ENCODE measurements at places on chromosomes 5 and 9.

DNA sequence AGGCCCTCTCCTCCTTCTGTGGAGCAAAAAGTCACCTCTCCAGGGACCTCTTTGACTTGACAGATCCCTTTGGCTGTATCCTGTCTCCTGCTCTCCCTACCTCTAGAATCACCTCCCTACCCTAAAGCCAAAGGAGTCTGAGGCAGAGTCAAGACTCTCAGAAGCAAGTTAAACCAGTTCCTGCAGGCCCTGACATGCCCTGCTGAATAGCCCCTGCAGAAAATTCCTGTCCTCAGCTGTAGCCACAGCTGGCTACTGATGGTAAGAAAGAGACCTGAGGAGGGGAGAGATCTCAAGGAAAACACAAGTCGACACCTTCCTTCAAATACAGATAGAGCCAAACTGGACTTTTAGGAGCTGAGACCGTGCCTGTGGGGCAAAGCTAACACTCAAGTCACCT, 23.7 kb upstream of the UBAP2 start:
- no peak for DNase-seq

GRCh38 chr5:86442036-86442745, 175.6 kb upstream of the COX7C start:
- no peak for DNase-seq

DNA sequence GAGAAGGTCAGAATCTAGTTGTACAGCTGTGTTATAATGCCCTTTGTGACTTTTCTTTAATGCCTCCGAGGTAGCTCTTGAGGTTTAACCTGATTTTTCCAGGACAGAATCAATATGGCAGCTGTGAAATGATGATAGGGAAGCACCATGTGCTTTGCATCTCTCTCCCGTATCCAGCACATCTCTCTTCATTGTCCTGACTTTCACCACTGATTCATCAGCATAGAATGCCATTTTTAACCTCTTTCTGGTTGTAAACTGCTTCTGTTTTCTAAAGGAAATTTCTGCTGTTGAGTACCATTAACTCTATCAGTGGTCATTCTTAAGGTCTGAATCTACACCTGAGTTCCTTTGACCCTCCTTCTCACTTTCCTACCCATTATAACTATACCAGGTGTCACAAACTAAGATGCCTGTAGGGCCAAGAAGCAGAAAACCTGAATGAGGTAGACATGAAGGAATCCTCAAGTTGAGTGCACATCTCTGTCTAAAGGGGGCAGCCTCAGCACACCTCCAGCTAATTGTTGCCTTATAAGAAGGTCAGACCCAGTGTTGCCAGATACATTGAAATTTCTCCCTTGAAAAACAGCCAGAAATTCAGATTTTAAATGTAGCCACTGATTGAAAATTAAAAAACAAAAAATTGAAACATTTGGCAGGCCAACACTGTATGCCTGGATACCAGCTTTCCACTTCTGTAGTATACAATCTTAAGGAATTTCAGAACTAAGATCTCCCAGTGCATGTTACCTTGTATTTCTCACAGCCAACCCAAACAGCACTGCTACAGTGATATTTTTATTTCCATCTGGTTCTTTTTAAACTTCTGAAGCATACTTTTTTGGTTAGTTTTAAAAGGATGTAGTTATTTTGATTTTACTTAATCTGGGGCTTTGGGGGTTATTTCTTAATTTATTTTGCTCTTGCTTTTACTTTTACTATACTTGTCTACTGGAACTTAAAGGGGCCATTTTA, 35.8 kb upstream of the TLX3 start:
- no peak for DNase-seq

- DNase-seq, result no peak
These were observed 8.5 kb downstream of the EGFL7 start for GRCh38 chr9:136671254-136671614.

DNA sequence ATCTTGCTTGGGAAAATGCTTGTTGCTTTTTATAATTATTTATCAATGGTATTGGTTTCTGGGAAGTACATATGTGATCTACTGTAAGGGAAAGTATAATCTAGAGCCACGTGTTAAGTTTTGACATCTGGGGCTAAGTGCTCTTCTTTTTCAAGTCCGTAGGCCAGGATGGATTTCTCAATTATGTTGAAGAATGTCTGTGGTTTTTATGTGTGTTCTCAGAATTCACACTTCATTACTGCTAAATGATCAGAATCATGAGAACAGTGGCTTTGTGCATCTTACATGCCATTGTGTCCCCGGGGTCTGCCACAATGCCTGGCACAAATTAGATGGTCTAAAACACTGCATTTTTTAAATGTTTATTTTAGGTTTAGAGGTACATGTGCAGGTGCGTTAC, 14.5 kb upstream of the AUH start:
- peak; percentile 87 for DNase-seq

GRCh38 chr5:76439929-76440328, 36.8 kb downstream of the IQGAP2 start:
- no peak for DNase-seq

- no peak for DNase-seq
These were observed 13.3 kb upstream of the NKD2 start for GRCh38 chr5:995318-995717.

GRCh38 chr5:113234546-113234945, 200.2 kb downstream of the TSSK1B start:
- DNase-seq, result no peak

- DNase-seq, result no peak
These were observed 244.2 kb downstream of the FOXD4L6 start for GRCh38 chr9:40884072-40884901.

- DNase-seq, result no peak
These were observed 17.9 kb upstream of the ZNF474 start for GRCh38 chr5:122111460-122111859.

- DNase-seq, result no peak
These were observed 286.5 kb downstream of the KCTD16 start for GRCh38 chr5:144457160-144457559.

DNA sequence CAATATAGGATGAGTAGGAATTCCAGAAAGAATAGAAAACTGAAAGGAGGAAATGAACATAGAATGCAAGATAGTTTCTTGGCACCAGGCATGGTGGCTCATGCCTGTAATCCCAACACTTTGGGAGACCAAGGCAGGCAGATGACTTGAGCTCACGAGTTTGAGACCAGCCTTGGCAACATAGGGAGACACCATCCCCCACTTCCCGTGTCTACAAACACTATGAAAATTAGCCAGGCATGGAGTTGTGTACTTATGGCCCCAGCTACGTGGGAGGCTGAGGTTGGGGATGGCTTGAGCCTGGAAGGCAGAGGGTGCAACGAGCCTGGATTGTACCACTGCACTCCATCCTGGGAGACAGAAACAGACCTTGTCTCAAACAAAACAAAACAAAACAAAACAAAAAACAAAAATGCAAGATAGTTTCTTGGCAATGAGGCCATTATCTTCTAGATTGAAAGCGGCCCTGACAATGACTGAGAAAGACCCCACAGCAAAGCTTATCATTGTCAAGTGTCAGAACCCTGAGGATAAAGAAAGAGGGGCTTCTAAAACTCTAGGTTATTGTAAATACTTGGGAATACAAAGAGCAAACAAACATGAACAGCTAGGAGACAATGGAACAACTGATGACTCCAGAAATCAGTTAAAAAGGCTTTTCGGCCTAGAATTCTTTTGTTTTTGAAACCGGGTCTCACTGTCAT, 9.2 kb downstream of the SQSTM1 start:
- DNase-seq, result no peak

DNA sequence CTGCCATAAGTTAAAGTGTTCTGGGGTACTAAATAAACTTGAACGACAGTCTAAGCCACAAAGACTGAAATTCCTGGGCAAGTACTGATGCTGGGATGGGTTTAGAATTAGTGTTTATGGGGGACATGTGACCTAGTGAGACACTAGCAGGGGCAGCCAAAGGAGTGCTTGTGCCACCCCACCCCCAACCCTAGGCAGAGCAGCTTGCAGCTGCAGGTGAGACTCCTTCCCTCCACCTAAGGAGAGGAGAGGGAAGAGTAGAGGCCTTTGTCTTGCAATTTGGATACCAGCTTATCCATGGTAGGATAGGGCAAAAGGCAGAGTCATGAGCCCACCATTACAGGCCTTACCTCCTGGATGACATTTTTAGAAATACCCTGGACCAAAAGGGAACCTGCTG, 28.7 kb upstream of the PDE4D start:
- DNase-seq, result no peak

DNA sequence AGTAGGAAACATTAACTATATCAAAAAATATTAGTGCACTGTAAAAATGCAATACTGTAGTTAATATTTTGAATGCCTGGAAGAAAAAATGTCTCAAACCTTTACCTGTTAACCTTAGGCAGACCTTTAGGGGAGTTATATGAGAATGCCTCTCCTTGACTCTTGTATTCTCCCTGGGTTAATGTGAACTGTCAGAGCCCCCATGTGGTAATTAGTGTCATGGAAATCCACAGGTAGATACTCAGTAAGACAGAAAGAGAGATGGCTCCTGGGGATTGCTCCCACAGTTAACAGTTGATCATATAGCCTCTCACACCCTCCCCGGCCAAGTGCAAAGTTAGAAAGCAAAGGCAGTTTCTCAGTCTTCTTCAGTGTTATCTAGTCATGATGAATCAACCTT, 742.8 kb downstream of the NR2F1-AS1 start:
- DNase-seq, result no peak

DNA sequence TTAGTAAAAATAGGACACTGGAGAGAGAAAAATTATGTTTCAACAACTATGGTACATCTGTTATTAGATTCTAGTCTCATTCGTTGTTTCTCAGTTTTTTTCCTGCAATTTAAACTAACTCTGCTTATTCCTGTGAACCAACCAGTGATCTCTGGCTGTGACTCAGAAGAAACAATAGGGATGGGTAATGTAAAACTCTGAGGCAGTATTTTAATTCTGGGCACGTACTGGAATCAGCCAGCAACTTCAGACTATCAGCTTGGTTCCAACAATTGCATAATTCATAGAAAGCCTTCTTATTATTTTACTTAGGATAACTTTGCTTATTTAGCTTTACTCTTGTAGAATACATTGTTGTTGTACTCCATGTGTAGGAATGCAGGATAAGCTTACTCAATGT, 28.8 kb downstream of the MLLT3 start:
- DNase-seq, result no peak

DNA sequence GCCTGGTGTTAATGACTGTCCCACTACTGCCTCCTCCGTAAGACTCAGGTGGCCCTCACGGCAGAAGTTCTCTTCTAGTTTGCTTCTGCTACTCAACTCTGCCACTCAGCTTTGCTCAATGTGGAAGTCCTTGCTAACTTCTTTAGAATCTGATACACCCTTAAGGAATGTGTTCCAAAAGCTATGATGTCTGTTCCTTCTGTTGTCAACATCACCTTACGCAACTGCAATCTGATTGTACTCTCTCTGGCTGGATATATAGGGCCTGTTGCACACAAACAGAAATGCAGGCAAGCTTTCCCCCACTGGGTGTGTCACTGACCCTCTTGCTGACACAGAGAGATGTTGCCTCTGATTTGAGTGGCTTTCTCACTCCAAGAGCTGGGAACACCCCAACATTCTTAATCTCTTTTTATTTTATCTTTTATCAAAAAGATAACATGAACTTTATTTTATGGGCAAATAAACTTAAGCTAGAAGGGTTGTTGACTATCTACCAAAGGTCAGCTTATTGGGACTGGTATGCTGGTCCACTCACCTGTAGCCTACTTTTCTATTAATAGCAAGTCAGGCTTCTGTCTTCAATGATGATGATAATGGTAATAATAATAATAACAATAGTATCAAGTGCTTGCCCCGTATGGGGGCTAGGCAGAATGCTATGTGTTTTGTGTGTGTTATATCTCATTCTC, 25.2 kb downstream of the TMEM252 start:
- DNase-seq, result peak; percentile 17

- no peak for DNase-seq
These were observed 35.8 kb upstream of the CHD1 start for GRCh38 chr5:98964621-98965020.

- no peak for DNase-seq
These were observed 85.6 kb downstream of the GADD45G start for GRCh38 chr9:89690334-89690912.

DNA sequence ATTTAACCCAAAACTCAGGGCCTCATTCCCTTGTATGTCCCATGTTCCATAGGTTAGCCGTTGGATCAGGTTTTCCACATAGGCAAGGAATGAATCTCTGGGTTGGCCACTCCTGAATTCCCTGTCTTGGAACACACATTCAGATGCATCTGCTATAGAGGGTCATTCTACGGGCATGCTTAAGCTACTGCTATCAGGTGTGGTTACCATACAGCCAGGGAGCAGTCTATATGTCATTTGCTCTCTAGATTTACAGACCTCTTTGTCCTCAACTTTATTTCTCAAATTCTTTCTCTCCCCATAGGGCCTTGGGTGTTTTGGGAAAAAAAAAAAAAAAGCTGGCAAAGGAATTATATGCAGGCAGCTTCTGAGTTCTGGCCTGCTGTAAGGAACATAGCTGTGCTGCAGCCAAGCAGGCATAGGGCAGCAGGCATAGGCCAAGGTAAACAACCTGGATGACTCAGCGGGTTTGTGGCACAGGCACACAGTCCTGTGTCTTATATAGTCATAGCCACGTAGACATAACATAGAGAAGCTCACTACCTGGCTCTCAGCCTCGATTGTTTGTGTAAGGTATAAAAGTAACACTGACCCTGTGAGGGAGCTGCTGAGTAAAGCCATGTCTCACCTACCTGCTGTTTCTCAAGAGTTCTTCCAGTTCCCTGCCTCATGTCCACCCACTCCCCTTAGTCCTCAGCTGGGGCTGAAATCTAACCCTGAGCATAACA, 141.5 kb downstream of the OSTF1 start:
- DNase-seq, result no peak

- no peak for DNase-seq
These were observed 38.5 kb downstream of the FBXL7 start for GRCh38 chr5:15538516-15538915.

GRCh38 chr5:171205375-171205774, 103.7 kb upstream of the TLX3 start:
- DNase-seq, result no peak

- DNase-seq, result no peak
These were observed 429.6 kb upstream of the ZNF608 start for GRCh38 chr5:125176005-125176390.

GRCh38 chr5:135596157-135596763, 17.5 kb upstream of the CXCL14 start:
- DNase-seq, result no peak

DNA sequence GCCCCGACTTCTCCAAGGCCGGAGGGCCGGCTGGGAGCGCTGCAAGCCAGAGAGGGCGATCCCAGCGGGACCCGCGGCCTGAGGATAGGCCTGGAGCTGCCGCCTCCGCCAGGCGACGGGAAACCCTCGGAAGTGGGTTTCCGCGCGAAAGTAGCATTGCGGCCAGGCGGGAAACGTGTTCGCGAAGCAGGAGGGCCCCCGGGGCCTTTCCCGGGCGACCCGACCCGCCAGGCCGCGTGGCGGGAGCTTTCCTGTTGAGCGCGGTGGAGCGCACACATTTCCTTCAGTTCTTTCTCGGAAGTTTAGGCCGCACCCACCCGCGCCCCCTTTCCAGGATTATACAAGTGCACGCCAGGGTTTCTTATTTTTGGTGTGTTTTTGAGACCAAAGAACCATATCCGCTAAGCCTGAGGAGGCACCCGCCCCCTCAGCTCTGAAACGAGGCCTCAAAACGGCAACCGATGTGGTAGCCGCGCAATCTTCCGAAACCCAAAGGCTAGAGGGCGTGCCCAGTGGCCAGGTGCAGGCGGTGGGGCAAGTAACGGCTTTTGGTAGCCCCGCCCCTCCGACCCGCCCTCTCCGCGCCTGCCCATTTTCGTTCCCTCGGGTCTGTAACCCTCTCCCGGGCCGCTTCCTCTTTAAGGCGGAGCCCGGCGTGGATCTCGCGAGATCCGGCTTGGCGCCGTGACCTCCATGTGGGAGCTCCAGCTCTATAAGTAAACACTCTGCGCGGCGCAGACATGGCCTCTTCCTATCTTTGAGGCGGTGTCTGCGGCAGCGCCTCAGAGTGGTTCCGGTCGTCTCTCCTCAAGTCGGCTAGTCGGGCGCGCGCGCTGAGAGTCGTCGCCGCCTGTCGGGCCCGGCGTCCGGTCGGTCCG, at the start of gene UHRF2:
Gene UHRF2, plus strand, starts transcription at position 713 of the 878 bp plus-strand sequence. CDS start 292 bp downstream, outside the sequence.
- peak; percentile 99 for DNase-seq
